Stimulated activated CD4-positive, alpha-beta T cell treated with anti-CD3 and anti-CD28 coated beads, Interleukin-12 subunit alpha, Interleukin-12 subunit beta, amount 100 ng/mL, for 4 hours (primary cell): ENCODE measurements at places on chromosomes 11 and 22.

DNA sequence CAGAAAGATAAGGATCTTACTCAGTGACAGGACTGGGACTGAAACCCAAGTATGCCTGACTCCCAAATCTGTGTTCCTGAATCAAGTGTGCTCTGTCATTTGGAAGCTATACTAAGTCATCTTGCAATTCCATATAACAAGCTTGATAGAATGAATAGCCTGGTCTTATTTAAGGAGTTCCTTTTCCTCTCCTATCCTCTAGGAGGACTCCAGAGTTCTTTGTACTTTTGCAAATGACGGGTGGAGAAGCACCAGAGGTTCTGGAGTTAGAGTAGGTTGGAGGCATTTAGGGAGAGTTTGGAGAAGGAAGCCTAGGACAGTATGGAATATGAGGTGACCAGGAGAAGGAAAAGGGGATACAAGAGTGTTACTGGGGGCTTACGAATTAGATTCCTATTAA is 92.9 kb upstream of the RCN1 start:
- DNase-seq: no peak

DNA sequence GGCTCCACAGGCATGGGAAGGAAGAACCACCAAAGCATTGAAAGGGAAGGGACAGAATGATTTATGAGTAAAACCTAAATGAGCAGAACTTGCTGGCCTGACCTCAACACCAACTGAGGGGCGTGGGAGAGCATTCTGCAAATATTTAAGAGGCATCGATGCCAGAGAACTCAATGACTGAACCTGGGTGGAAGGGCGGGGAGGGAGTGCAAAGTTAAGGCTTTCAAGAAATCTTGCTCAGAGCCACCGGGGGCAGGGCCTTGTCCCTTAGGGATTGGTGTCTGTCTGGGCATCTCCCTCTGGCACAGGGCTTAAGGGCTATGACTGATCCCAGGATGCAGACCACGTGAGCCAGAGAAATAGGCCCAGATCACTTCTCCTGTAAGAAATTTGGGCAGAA is 137.1 kb downstream of the ADAMTS15 start:
- no peak for DNase-seq

DNA sequence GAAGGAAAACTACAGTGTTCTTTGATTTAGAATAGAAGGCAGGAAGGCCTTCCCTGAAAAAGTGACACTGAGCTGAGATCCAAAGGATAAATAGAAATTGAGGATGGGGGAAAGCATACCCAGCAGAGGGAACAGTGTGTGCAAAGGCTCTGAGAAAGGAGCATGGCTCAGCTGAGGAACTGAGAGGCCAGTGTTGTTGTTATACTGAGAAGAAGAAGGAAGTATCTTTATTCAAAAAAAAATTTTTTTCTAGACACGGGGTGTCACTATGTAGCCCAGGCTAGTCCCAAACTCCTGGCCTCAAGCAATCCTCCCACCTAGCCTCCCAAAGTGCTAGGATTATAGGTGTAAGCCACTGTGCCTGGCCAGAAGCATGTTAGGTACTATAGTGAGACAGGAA is 3.5 kb upstream of the PIK3C2A start:
- no peak for DNase-seq

- no peak for DNase-seq
Observed at GRCh38 chr11:123357353-123357989, 72.6 kb upstream of the GRAMD1B start.
